ENCODE measurements at places on chromosomes 7 and 10.

DNA sequence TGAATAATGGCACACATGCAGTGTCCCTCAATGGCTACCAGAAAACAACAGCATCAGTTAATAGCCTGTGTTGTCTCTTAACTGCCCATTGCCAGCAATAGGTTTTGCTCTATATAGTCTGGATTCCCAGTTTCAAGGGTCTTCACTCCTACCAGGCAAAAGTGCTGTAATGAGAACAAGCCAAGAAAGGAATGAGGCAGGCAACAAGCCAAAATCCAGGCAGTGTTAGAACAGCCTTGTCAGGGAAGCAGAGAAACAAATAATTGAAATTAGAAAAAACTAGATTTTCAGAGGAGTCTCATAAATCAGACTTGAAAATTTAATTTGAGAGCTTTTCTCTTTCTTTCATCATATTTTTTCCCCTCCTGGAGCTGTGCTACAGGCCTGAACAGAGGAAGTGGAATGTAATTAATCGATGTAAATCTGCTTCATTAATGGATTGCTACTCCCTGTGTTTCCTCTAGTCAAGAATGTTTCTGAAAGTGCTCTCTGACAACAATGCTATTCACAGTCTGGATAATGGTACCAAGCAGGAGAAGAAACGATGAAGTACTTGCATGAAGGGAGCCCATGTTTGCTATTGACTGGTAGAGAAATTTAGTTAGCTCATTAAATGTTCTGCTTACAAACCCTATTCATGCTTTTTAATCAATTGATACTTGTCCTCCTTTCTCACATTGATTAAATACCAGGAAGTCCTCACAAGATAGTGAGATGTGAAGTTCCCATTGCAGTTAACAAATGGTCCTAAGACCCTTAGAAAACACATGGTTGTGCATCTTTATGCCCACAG lies 202.0 kb upstream of the LRRTM3 start:
- no peak for DNase-seq

DNA sequence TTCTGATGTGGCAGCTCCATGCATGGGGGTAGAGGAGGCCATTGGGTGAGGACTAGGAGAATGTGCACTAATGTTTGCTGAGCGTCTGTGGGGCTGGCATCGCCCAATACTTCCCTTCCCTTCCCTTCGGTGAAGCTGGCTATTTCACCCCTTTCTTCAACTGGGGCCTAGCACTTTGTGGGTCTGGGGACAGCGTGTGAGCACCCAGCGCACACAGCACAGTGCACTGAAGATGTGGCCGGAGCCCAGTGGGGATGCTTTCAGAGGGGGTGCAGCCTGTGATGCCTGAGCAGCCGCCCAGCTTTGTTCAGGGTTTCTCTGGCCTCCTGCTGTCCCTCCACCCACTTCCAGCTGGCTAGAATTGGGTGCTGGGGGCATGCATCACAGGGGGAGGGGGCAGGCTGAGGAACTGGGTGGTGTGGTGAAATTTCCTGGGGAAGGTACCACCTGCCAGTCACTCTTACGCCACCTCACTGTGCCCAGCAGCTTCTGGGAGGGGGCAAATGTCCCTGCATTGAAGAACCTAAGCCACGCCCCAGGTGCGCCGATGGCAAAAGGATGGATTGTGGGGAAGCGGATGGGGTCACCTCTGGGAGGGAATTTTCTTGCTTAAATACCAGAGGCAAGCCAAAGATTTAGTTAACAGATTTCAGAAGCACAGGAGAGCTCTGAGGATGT lies 45.5 kb downstream of the CLEC2L start:
- DNase-seq, result no peak

GRCh38 chr7:74570533-74571156 lies 86.9 kb upstream of the GTF2I start:
- no peak for DNase-seq

DNA sequence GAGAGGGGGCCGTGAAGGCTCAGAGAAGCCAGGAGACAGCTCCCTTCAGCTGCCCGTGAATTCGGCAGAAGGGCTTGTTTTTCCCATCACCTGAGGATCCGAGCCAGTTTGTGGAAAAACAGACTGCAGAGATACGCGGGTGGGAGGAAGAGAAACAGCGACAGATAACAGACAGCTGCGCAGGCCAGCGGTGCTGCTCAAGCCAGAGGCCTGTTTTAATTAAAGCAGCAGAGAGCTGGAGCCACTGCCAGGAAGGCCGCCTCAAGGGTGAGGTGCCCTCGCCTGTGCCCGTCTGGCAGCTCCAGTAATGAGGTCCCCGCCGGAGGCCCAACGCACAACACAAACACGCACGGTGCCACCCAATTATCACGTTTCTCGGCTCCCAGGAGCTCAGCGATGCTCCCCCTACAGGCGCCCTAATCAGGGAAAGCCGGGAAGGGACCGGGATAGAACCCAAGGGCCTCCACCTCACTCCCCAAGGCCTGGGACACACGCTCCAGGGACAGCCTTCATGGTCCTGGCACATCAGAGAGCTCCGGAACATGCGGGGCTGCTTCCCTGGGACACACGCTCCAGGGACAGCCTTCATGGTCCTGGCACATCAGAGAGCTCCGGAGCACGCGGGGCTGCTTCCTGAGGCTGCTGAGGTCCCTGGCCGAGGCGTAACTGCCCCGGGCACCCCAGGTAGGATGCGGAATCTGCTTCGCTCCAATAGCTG lies 60.6 kb upstream of the DNAAF5 start:
- peak; percentile 82 for DNase-seq

- DNase-seq, result no peak
Observed at GRCh38 chr10:89090756-89091445, 100.3 kb downstream of the FAS start.

- DNase-seq, result no peak
Observed at GRCh38 chr7:152909683-152910544, 150.4 kb downstream of the ACTR3B start.

All from posterior vena cava (tissue), 2 donors.